ENCODE measurements at places on chromosomes 7 and 10.
A peak's percentile ranks its signal among the peaks of the same experiment; 100 is the strongest.

DNA sequence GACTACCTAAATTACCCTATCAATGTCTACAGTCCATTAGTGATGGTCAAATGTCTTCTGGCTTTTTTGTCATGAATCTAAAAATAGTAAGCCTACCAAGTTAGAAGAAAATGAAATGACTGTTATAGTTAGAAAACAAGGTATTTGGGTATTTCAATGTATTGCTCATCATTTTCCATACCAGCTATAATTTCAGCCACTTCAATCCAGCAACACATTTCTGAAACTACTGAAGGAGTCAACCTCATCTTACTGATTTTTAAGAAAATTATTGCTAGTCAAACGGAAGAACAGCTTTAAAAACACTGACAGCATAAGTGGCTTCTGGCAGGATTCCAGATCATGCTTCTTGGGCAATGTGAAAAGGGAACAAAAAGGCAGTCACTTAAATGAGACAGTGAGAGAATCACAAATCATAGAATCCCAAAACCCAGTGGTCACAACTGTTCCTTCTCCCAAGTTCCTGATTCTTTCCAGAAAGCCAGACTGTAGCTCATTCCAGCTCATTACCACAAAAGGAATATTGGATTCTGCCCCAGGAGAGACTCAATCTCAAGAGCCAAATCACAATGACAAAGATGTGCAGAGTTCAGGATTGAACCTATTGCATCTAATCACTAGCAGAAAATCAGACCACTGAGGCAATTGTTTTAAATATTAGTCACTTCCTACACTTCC is 61.2 kb upstream of the LRRN3 start:
- DNase-seq, result peak; percentile 54

GRCh38 chr7:158386866-158387545 is 200.6 kb downstream of the PTPRN2 start:
- no peak for DNase-seq

DNA sequence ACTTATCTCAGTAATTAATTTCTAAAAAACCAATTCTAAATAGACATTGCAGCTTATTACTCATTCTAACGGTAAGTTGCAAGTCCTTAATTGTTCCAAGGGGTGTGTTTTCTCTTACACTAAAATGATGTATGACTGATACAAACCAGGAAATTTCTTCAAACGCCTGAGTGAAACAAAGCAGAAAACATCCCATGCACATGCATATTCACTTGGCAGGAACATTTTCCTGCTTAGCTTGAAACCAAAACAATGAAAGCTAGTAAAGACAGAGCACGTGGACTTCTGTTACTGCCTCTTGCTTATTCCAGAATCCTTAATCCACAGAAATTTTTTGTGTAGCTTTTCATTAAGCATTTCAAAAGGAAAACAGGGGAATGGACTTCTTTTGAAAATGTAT is 187.7 kb downstream of the MTERF1 start:
- DNase-seq, result no peak

GRCh38 chr10:110399106-110399964 is 94.6 kb upstream of the SMNDC1 start:
- DNase-seq, result peak; percentile 97

- peak; percentile 21 for DNase-seq
Observed at GRCh38 chr10:7409732-7410168, 1.1 kb downstream of the SFMBT2 start.

GRCh38 chr10:11846542-11846941 is 23.4 kb downstream of the PROSER2 start:
- DNase-seq, result no peak

GRCh38 chr10:96093948-96094347 is 36.1 kb upstream of the ZNF518A start:
- no peak for DNase-seq

- no peak for DNase-seq
Observed at GRCh38 chr7:143130541-143130940, 1.3 kb upstream of the PIP start.

GRCh38 chr7:24936121-24936824 is 43.7 kb downstream of the OSBPL3 start:
- peak; percentile 74 for DNase-seq

DNA sequence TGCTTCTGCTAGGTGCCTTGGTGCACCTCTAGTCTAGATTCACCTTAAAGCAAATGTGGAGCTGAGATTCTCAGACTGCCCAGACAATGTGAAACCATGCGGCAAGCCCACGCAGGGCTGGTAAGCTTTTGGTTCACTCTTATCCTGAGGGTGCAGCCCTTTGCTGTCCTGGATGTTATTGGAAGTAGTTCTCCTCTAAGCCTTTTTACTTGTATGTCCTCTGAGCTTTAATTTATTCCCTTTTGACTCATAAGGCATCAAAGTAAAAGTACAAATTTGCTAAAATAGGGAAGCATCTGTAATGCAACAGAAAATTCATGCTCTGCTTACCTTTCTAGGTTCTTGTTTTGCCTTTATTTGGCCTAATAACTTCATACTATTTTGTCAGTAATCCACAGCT is 186.8 kb downstream of the MACC1 start:
- DNase-seq, result no peak

GRCh38 chr7:139898483-139898882 is 69.4 kb downstream of the TBXAS1 start:
- DNase-seq, result no peak

DNA sequence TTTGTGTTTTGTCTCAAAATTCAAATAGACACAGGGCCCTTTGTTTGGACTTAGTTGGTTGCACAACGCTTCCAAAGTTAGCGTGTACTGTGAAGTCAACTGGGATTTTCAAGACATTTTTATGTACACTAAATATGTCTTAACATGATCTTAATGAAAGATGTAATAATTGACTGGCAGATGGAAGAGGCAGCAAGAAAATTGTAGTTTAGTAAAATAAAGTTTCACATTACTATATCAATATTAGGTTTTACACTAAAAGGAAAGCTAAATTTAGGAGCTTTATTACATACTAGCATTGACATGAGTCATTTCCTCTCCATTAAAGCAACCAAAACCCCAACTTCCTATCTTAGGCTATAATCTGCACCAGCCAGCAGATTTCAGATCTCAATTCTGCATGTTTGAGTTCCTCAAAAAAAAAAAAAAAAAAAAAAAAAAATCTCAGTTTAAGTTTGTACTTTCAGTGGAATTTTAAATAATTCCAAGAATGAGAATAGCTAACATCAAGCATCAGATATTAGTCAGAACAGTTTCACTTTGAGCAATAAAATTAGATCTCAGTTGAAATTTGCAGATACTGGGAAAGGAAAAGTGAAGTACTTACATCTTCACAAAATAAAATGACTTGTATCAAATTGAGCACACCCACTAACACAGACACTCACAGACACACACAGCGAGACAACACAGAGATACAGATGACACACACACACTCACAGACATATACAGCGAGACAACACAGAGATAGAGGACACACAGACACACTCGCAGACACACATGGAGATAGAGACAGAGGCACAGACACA is 346.6 kb upstream of the KLF6 start:
- peak; percentile 96 for DNase-seq

DNA sequence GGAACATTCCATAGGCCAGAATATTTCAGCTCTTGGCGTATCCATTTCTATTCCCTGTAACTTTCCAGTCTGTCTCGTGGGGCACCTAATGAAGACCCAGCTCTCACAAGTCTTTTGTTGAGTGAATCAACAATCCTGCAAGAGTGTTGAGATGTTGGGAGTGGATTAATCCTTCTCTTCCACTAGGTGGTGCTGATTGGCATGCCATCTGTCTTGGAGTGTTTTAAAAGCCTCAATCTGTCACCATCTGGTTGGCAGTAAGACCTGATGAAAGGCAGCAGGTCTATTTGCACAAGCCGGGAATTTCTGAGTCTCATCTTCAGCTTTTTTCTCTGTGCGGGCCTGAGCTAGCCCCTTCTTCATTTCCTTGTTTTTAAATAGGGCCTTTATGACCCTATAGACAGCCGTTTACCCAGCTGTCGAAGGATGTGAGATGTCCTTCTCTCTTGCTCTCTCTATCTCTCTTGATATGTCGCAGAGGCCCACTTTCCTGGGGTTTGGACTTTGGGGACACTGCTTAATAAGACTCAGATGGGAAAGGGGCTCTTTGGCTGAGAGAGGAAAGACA is 180.5 kb downstream of the ZNF365 start:
- DNase-seq, result peak; percentile 56

Data from astrocyte of the spinal cord (primary cell).